Lower lobe of right lung (tissue), 2 donors: ENCODE measurements at places on chromosomes 12 and 14.

DNA sequence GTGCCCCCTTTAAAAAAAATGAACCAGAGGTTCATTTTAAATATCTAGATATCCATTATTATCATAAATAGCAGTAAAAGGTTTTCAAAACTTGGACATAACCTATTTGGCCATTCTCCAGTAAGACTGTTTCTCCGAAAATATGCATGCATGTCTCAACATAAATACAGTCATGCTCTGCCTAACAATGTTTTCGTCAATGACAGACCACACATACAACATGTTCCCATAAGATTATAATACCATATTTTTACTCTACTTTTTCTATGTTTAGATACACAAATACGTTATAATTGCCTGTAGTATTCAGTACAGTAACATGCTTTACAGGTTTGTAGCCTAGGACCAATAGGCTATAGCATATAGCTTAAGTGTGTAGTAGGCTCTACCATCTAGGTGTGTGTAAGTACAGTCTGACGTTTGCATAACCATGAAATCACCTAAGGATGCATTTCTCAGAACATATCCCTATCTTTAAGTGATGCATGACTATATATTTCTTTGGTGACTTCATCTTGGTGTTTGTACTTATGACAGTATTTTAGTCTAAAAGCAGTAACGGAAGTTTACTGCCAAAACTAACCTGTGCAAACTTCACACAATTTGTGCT lies 3.2 kb downstream of the TMEM19 start:
- DNase-seq: no peak

- no peak for DNase-seq
These were observed 39.4 kb upstream of the E2F7 start for GRCh38 chr12:77104792-77105191.

GRCh38 chr12:26512213-26512612 lies 316.8 kb downstream of the SSPN start:
- no peak for DNase-seq

- DNase-seq: no peak
These were observed 289.3 kb downstream of the DUSP6 start for GRCh38 chr12:89062996-89063395.

- DNase-seq: no peak
These were observed 760 bp downstream of the PLEKHD1 start for GRCh38 chr14:69485315-69485660.

- DNase-seq: no peak
These were observed 784.9 kb downstream of the MED13L start for GRCh38 chr12:115492553-115492952.
